ENCODE measurements at places on chromosomes 11 and 22. TPM values are rescaled to one million over a fixed set of nuclear protein-coding genes. Genes with fewer than 3 reads are reported as not detected.

The NPAT gene
- total RNA-seq, result 11.9 TPM

The RAG2 gene
- not detected for total RNA-seq

The MS4A4A gene
- not detected for total RNA-seq

The MRGPRE gene
- not detected for total RNA-seq

The TNNT3 gene
- not detected for total RNA-seq

The GRM5 gene
- 0.30 TPM for total RNA-seq

The BBOX1 gene
- total RNA-seq, result not detected

Measured in A375 (cell line).